ENCODE measurements at places on chromosomes 5 and 9.

- no peak for DNase-seq
These were observed 286.9 kb downstream of the PLK2 start for GRCh38 chr5:58172946-58173345.

- DNase-seq = no peak
These were observed 49.9 kb downstream of the LRRTM2 start for GRCh38 chr5:138824924-138825863.

- no peak for DNase-seq
These were observed 20.8 kb downstream of the MAMDC2 start for GRCh38 chr9:70064496-70064895.

GRCh38 chr5:3249401-3249800 lies 346.2 kb upstream of the IRX1 start:
- no peak for DNase-seq

- DNase-seq = no peak
These were observed 270.3 kb upstream of the MAP3K1 start for GRCh38 chr5:56545016-56545415.

DNA sequence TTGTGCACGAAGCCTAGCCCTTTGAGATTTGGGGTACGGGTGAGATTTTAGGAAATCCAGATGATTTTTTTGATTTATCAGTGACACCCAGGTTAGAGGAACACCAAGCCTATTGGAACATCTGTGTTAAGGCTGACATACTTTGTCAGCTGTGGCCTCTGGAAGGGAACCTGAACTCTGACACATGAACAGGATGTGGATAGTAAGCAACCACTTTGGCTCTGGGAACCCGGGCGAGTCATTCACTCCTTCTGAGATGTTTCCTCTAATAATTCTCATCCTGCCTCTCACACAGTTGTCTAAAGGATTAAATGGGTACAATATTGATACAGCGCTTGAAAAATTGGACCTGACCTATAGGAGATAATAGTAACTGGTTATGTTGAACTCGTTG lies 67.8 kb downstream of the FGF1 start:
- no peak for DNase-seq

- no peak for DNase-seq
These were observed 168.9 kb downstream of the MUSK start for GRCh38 chr9:110837401-110838005.

- DNase-seq = no peak
These were observed 38.9 kb upstream of the DAB2IP start for GRCh38 chr9:121612511-121612998.

- no peak for DNase-seq
These were observed 7.3 kb downstream of the CRHBP start for GRCh38 chr5:76960004-76960625.

- no peak for DNase-seq
These were observed 75.5 kb downstream of the SEMA4D start for GRCh38 chr9:89422151-89422975.

- no peak for DNase-seq
These were observed 1062.6 kb downstream of the NR2F1-AS1 start for GRCh38 chr5:92518318-92518904.

- DNase-seq = no peak
These were observed 29.5 kb upstream of the CYFIP2 start for GRCh38 chr5:157236423-157236822.

GRCh38 chr5:97764700-97765099 lies 581.7 kb upstream of the RIOK2 start:
- no peak for DNase-seq

GRCh38 chr5:171629221-171629620 lies 156.4 kb upstream of the SMIM23 start:
- DNase-seq = no peak

DNA sequence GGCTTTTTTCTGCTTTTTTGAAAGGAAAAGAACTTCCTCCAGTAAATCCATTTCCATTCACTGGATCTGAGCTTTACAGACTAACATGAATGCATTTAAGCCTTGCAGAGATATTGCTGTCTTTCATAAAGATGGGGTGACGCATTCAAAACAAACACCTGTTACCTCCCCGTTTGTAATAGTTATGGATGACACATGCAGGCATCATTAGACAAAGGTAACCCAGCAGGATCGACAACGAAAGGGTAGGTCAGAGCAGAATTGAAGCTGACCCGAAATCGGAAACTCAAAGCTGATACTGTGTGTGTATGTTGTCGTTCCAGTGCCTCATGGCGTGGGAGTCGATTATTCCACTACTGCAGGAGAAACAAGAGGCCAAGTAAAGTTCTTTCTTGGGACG lies 22.2 kb downstream of the SLC46A2 start:
- DNase-seq = no peak

DNA sequence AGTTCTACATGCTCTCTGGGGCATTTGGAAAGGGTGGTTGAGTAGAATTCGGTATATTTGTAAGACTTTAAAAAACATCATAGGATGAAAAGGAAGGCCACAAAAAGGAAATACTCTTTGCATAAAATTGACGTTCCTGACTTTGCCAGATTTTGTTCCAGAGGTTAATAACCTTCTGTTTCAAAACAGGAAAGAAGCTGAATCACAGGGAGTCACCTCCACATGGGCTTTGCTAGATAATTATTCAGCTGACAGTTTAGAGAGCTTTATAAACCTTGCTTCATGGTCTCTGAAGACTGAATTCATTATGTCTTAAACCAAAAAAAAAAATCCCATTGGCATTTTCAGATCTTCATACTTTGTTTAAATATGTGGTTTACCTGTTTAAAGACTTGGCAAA lies 203.7 kb downstream of the SEMA6A start:
- DNase-seq = no peak

GRCh38 chr5:96709152-96709821 lies 47.1 kb downstream of the CAST start:
- DNase-seq = no peak

GRCh38 chr5:96821260-96821916 lies 13.6 kb upstream of the ERAP1 start:
- DNase-seq = no peak

GRCh38 chr9:108423433-108423832 lies 432.4 kb downstream of the ACTL7B start:
- no peak for DNase-seq

- no peak for DNase-seq
These were observed 45.4 kb upstream of the FBXW11 start for GRCh38 chr5:172051643-172052339.

- no peak for DNase-seq
These were observed 83.5 kb upstream of the HSPA9 start for GRCh38 chr5:138658676-138659075.

GRCh38 chr9:2489838-2490314 lies 131.7 kb upstream of the VLDLR start:
- DNase-seq = no peak

DNA sequence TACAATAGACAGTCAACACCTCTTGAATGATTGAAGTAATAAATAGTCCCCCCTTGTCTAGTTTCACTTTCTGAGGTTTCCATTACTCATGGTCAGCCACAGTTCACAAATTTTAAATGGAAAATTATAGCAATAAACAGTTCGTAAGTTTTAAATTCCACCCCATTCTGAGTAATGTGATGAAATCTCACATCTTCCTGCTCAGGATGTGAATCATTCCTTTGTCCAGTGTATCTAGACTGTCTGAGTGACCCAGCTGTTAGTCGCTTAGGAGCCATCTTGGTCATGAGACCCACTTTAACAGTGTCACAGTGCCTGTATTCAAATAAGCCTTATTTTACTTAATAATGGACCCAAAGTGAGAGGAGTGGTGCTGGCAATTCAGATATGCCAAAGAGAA lies 311.6 kb upstream of the PRR16 start:
- no peak for DNase-seq

DNA sequence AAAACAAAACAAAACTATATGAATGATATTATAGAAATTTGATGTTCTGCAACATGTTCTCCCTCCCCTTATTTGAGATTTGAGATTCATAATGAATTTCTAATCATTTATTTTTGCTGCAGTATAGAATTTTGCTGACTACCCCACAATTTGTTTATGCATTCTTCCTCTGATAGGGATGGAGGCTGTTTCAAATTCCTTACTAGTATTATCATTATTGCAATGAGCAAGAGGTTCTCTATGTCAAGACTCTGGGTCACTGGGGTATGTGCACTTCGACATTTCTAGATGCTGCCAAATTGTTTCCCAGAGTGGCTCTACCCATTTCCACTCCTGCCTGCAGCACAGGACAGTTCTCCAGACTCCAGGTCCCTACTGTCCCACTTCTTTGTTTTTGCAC lies 54.9 kb upstream of the DAB2IP start:
- DNase-seq = no peak

DNA sequence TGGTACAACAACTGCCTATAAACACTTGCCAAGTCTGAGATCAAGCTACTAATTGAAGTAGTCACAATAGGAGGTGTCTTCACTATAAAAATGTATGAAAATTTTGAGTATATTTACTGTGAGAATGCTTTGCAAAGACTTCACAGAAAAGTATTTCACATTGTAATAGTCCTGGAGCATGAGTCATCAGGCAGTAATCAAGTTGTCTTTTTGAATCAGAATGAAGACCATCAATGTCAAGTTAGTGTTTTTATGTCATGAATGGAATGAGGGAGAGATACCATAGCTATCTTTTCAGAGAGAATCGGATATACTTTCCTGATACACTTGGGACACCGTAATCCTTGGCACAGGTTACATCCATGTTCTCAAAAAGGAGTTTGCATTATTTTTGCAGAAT lies 466.9 kb upstream of the ARRDC3 start:
- DNase-seq = no peak

DNA sequence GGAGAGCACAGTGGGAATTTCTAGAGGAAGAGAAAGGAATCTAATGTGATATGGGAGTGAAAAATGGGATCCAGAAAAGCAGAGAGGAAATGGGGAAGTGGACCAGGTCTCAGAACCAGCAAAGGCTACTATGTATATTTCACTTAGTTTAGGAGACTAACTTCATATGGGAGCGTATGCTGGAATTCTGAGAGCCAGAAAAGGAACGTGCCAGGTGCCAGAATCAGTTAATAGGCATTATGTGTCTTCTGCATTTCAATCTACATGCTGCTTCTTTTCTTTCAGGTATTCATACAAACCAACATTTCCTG lies 28.5 kb upstream of the IFNA14 start:
- DNase-seq = no peak

- no peak for DNase-seq
These were observed 1181.7 kb downstream of the EFNA5 start for GRCh38 chr5:106489004-106489403.

DNA sequence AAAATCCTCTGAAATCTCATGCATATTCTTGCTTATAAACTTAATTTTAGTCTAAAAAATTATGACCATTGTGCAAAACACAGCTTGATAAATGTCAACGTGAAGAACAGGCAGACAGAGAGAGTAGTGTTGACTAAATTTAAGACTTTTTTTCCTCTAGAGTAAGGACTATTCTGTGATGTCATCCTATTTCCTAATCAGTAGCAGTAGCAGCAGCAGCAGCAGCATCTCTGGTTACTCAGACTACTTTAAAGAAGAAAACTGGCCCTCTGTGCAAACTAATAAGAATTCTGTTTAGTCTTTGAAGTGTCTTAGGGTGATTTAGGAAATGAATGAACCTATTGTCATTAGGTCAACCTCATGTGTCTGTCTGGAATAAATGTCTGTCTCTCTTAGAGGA lies 403.0 kb downstream of the HINT1 start:
- DNase-seq = no peak

GRCh38 chr5:87845734-87846133 lies 422.9 kb downstream of the TMEM161B start:
- DNase-seq = no peak

- no peak for DNase-seq
These were observed 72.0 kb upstream of the SAP30L start for GRCh38 chr5:154373729-154374179.

- DNase-seq = no peak
These were observed 24.3 kb downstream of the KCNV2 start for GRCh38 chr9:2741441-2742158.

- peak; percentile 37 for DNase-seq
These were observed 73.1 kb downstream of the STK10 start for GRCh38 chr5:172114875-172115422.

DNA sequence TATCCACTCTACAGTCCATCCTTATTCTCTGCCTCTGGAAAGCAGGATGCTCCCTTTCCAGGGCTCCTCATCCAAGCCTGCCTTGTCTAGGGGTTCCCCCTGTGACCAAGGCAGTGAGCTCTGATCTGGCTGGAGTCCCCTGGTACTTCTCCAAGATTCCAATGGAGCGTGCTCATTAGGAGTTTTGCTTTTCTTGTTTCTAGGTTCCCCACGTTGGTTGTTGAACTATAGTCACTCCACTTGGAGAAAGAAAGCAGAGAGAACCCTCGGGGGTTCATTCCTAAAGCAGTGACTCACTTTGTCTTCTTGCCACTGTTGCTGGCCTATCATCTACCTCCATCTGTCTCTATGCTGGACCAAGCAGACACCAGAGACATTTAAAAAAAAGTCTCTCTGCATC lies 192.6 kb downstream of the TLE4 start:
- no peak for DNase-seq

GRCh38 chr5:87524217-87524616 lies 111.5 kb upstream of the CCNH start:
- no peak for DNase-seq

DNA sequence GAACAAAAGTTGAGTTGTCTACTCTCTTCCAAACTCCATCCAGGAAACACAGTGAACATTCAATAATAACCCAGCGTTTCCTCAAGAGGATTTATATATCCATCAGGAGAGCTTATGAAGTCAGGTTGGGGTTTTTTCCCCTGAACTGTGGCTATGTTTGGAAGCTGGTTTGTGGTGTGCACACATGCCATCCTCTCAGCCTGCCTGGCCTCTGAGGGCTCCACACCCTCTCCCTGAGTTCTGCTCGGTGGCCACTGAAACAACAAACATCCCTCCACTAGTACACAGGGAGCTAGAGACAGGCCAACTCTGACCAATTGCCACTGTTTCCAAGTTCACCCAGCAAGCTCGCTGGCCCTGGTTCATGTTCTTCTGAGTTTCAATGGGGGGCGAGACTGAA lies 35.7 kb downstream of the SMIM23 start:
- DNase-seq = no peak

DNA sequence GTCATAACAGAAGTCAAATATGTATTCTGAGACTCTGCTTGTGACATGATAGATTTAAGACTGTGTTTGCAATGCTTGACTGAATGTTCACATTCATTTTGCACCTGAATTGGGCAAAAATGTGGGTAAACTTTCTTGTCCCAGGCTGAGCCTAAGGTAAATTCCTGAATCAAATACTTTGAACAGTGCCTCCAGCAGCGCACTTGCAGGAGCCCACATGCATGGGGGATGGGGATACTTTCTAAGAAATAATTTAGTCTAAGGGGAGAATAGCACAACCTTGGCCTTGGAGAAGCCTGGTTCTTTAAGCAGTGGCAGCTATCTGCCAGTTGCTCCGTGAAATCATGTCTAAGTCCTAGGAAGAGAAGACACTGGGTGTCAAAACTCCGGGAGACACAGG lies 163.5 kb upstream of the EGFLAM start:
- no peak for DNase-seq

DNA sequence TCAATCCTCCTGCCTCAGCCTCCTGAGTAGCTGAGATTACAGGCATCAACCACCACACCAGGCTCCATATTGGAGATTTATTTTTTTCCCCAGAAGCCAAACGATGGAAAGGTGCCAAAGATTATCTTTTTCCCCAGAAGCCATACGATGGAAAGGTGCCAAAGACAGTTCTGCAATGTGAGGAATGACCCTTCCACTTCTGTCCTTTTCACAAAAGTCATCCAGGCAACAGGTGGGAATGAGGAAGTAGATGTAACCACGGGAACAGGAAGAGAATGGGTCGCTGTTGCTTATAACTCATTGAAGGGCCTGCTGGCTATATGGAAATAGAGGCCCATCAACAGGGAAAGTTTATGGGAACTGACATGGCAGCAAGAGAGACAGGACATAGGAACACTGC lies 233.7 kb upstream of the MSX2 start:
- DNase-seq = no peak
